ENCODE measurements at places on chromosomes 6 and 20.

DNA sequence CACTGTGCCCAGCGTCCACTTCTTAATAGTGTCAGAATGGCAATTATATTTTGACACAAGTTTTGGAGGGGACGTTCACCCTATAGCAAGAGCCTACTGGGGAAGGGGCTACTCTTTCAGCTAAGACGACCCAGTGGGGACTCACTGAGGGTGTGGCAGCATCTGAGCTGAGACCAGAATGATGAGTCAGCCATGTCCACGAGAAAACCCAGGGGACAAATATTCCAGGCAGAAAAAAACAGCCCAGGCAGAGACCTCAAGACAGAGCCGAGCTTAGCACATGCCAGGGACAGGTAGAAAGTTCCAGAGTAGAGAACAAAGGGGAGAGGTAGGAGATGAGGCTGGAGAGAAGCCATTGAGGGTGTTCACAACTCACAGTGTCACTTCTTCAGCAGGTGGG lies 11.2 kb downstream of the CNBD2 start:
- no peak for DNase-seq

DNA sequence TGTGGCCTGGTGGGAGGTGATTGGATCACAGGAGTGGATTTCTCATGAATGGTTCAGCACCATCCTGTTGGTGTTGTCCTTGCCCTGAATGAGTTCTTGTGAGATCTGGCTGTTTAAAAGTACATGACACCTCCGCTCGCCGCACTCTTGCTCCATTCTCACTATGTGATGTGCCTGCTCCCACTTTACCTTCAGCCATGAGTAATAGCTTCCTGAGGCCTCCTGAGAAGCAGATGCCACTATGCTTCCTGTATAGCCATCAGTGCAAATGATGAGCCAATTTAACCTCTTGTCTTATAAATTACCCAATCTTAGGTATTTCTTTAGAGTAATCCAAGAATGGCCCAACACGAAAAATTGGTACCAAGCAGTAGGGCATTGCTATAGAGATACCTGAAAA lies 34.5 kb downstream of the KIF16B start:
- no peak for DNase-seq

DNA sequence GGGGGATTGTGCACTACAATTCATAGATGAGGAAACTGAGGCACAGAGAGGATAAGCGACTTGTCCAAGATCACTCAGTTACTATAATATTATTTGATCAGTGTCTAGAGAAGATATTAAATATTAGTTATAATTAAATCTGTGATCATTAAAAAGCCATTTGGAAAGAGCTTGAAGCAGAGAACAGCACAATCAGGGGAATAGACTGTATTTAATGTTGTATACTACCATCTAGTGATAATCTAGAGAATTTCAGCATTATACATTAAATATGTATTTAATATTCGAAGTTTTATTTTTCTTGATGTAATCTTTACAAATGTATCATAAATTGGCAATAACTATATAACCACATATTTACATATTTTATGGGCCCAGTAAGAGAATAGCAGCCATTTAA lies 20.1 kb upstream of the MTCL3 start:
- DNase-seq: no peak

DNA sequence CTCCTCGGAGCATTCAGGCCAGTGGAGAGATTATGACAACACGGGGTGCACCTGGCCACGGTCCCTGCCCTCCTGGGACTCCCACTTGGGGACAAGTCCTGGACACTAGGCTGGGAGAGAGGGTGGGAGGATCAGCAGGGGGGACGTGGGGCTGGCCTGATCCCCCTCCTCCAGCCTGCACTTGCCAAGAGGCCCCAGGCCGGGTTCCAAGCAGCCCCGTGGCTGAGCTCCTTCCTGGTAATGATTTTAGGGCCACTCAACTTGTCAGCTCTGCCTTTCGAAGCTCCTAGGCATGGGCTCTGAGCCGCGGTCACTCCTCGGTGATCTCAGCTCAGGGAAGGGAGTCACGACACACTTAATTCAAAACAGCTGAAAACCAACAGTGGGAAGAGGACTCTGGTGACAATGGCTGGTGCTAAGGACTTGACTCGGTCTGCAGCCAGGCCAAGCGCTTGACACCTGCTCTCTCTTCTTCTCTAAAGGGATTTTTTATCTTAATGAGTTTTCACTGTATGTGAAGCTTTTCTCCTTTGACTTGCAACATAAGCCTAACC lies 161.7 kb downstream of the BMP7 start:
- no peak for DNase-seq

- peak; percentile 76 for DNase-seq
Measured at GRCh38 chr6:44237813-44238433, 9.0 kb upstream of the HSP90AB1 start.

DNA sequence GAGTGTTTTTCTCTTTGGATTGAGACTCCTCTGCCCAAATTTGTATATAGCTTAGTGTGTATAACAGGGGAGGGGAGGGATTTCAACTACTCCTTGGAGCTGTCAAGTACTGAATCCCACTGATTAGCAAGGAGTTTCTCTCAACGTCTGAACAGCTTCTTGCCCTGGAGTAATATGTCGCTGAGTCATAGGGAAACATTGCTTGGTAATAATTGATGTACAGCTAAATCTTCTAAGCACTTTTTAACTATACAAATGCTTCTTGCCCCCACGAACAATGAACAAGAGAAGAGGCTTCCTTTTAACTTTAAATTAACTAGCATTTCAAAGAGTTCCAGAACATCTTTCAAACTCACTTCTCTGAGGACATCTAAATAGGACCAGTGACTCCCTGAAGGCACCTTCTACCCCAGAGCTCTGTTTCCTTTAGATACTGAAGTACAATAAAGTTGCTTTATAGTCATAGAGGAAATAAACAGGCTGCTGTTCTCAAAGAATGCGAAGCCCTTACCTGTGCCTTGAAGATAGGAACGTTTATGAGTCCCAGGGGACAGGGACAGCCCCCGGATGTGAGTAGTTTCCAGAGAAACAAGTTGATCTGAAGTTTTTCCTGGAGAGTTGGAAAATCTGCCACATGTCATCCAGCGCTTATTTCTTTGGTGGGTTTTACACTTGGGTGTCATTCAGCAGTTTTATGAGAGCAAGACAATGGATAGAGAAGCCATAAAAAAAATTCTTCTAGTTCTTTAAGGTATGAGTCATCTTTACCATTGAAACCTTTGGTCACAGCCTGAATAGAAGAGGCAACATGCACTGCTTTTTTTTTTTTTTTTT lies 462.5 kb upstream of the BTBD3 start:
- no peak for DNase-seq

- no peak for DNase-seq
Measured at GRCh38 chr20:46324960-46325703, 16.8 kb upstream of the CDH22 start.

DNA sequence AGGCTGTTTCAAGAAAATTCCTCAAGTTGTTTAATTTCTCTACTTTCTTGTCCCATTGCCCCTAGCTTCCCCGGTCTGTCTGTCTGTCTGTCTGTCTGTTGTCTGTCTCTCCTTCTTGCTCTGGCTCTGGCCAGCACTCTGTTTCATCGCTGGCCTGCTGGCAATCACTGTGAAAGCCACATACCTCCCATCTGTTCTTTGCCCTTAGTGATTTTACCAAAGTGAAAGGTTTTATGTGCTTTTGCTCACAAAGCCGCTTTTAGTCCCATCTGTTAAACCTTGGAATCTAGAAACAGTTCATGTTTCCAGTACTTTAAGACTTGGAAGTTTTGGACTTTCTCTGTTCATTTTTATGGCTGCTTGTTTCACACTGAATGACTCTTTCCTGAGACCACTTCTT lies 87.8 kb upstream of the EXOC2 start:
- no peak for DNase-seq

DNA sequence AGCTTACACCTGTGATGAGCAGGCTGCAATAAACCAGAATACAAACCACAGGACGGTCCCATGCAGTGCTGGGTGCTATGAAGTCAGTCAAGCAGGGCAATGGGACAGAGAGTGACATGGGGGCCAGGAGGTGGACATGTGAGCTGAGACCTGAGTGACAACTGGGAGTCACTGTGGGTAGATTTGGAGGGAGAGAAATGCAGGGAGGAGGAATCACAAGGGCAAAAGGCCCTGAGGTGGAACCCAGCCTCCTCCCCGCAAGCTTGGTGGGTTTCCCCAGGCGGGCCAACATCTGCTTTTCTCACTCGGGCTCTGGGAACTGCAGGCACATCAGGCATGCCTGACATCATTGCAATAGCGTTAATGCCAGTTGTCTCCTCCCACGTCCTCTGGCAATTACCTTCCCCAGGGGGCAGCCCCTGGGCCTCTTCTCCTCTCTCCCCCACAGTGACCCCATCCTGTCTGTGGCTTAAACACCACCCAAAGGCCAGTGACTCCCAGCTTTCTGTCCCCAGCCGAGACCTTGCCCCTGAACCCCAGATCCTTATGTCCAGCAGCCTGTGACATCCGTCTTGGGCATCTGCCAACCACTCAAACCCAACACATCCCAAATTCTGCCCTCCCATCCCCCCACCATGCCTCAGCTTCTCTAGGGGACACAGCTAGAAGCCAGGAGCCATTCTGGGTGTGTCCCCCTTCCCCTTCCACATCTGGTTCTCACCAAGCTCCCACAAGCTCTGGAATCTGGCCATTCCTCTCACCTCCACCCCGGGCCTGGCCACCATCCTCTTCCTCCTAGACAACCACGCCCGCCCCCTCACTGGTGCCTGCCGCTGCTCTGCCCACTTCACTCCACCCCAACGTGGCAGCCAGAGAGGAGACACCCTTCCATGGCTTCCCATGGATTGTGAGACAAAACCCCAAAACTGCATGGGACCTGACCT lies 28.2 kb downstream of the PDRG1 start:
- DNase-seq: no peak

- no peak for DNase-seq
Measured at GRCh38 chr6:120622127-120622631, 712.1 kb downstream of the TBC1D32 start.

GRCh38 chr6:168641446-168641845 lies 200.5 kb downstream of the SMOC2 start:
- no peak for DNase-seq

DNA sequence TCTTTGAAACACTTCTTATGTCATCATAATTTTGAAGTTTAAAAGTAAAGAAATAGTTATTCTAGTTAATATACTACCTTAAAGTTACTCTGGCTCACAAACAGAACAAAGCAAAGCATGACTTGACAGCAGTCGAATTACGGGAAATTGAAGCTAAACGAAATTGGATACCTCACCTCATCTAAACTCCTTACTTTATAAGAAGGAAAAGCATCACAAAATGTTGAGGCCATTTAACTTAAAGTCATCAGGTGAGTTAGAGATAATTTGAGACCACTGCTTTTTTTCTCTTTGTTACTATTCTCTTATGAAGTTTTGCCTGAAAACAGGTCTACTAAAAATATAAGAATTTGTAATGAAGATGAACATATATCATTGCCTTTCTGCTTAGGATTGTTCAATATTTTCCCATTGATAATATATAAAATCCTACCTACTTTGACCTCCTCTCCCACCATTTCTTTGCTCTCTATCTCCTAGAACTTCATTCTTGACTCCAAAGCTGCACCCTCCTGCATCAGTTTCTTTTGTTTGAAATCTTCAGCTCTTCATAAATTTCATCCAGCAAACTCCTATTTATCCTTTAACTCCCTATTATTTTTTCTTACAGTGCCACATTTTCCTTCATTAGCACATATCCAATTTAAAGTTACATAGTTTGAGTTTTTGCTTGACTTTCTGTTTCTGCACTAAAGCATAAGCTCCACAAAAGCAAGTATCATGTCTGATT lies 510.7 kb upstream of the ZNF337 start:
- no peak for DNase-seq

GRCh38 chr6:4130357-4130987 lies 4.9 kb downstream of the ECI2 start:
- DNase-seq: no peak

DNA sequence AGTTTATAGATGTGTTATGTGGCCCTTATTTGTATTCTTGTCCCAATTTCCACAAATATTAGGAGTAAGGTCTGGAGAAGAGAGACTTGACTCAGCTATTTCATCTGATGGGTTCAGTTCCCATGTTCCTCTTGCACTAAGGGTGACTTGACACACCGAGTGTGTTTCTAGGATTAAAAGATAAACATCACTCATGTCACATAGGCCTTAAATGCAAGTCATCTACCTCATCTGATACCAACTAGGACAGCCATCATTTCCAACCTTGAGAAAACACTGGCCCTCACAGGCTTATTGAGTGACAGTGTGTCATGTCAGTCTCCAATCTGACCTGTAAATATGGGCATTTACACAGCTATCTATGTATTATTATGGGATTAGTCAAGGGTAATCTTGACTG lies 53.0 kb upstream of the ADGRF5 start:
- DNase-seq: no peak

DNA sequence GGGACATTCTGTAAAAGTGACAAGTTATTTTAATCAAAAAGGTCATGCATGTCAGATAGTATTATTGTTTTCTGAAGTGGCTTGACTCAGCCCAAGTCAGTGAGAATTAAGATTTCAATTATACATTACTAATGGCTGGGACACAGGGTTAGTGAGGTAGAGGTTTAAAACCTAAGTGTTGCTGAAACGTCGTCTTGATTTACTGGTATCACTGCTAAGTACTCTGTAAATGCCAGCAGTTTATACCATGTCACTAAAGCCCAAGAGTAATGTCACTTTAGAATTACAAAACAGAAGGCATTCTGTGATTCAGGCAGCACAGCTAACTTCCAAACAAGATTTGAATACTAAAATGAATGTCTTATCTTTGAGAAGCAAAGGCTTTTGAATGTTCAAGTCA lies 176.6 kb downstream of the NKAIN2 start:
- DNase-seq: no peak

- no peak for DNase-seq
Measured at GRCh38 chr6:16206595-16207037, 31.8 kb upstream of the GMPR start.

DNA sequence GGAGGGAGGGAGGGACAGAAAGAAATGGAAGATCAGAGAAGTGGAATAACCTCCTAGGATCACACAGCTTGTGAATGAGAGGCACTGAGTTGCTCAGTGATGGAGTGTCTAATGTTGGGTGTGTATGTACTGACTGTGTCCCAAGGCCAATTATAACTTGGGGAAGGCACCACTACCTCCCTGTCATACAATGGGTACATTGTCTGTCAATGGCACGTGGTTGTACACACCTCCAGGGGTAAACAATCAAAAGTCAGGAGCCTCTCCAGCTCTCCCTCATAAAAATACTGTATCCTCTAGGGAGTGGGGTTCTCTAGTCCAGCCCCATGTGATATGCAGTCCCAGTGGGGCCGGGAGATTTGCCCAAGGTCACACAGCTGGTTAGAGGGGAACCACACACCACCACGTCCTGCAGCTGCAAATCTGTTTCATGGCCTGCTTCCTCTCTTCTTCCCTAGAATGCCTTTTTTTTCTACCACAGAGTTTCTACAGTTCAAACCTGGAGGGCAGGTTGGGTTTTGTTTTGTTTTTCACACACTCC lies 112.5 kb downstream of the SNX5 start:
- no peak for DNase-seq

GRCh38 chr6:35788423-35788982 lies 7.7 kb downstream of the CLPSL1 start:
- DNase-seq: no peak

- DNase-seq: no peak
Measured at GRCh38 chr6:160217073-160217472, 41.5 kb downstream of the SLC22A2 start.

All from activated naive CD4-positive, alpha-beta T cell (primary cell).